ENCODE measurements at places on chromosomes 1 and 21.
A peak's percentile ranks its signal among the peaks of the same experiment; 100 is the strongest.

- DNase-seq: peak; percentile 15
These were observed 24.5 kb downstream of the CLIC6 start for GRCh38 chr21:34693192-34693810.

DNA sequence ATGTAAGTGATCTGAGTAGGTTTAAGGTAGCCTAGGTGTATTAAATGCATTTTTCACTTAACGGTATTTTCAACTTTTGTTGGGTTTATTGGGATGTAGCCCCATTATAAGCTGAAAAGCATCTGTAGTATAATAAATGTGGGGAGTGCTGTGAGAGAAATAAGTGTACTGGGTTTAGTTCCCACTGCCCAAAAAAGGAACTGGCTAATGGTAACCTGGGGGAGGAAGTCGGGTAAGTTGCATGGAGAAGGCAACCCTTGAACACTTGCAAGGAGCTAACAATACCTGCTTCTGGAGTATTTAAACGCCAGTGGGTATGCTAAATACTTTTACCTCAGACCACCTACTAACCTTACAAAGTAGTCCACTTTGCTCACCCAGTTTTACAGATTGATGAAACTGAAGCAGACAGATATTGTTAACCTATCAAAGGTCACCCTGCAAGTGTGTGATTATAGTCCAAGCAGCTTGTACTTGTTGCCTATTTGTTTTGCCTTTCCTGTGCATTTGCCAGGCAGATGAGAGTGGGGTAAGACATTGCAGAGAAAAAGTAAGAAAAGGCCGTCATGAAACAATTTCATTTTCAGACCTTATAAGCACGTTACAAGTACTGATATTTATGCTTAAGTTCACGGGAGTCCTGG, 7.6 kb upstream of the SHISA4 start:
- no peak for DNase-seq

- DNase-seq: no peak
These were observed 291.1 kb upstream of the ADGRL2 start for GRCh38 chr1:81509594-81509993.

- DNase-seq: no peak
These were observed 1.9 kb downstream of the ANKRD34A start for GRCh38 chr1:145962157-145963102.

- no peak for DNase-seq
These were observed 48.1 kb downstream of the CAMSAP2 start for GRCh38 chr1:200786788-200787187.

DNA sequence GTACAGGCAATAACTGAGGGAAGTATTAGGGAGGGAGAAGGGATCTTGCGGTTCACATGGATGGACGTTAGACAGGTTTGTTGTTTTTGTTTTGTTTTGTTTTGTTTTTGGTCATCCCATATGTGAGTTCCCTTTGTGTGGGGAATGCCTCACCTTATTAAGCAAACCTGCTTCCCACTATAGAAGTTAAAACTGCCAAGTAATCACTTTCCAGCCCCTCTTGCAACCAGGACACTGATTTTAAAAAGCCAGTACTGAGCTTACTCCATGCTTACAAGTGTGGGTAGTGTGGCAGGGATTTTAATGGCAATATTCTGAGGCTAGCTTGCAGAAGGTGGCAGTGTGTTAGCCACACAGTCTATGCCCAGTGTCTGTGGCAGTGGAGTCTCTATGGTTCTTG, 26.5 kb downstream of the SPATA45 start:
- DNase-seq: no peak

DNA sequence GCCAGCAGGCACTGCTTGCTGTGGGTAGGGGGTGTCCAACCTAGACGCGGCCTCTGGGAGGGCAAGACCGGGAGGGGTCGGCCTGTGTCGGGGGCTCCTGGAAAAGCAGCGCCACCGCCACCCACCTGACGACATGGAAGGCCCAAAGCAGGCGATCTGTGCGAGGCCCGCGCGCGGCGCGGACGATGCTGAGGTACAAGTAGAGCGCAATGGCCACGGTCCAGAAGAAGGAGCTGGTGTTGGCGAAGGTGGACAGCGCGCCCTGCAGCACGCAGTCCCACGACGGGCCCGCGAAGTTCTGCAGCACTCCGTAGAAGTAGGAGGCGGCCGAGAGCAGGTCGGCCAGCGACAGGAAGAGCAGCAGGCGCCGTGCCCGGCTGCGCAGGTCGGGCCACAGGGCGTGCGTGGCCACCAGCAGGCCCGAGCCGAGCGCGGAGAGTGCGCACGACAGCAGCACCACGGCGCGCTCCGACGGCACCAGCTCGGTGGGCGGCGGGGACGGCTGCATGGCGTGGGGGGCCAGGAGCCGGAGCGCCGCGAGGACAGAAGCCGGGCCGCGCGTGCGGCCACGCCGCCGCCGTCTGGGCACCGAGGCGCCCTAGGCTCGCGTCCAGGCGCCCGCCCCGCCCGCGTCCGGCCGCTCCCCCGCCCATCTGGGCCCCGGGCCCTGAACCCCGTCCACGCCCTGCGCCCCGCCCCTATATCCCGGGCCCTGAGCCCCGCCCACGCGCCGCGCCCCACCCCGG, at the start of gene GPR157:
Gene GPR157, minus strand, starts transcription at position 583 of the 746 bp plus-strand sequence. Its CDS starts 75 bp downstream, at position 508.
- DNase-seq: peak; percentile 74

GRCh38 chr1:158112994-158113758, 67.5 kb upstream of the CD1D start:
- DNase-seq: no peak

GRCh38 chr1:33087677-33088076, 6.7 kb downstream of the AZIN2 start:
- DNase-seq: no peak

GRCh38 chr1:23793861-23794731, 3.2 kb downstream of the LYPLA2 start:
- no peak for DNase-seq

DNA sequence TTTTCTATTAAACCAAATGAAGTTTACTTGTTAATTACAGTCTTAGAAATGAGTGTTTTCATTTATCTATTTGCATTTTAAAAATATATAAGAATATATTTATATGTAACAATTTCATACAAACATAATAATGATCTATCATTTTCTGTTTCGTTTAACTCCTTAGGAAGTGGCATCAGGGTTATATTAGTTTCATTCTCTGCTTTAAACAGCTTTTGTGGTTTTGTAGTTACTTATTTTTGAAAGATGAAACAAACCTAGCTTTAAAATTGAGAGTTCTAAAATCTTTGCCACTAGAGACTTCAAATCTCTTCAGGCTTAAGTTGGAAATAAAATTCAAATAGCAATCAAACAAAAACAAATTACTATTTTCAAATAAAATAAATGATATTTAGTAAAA, 2110.6 kb downstream of the MRPL39 start:
- no peak for DNase-seq

- DNase-seq: no peak
These were observed 261.5 kb downstream of the ADGRL2 start for GRCh38 chr1:82062206-82062605.

DNA sequence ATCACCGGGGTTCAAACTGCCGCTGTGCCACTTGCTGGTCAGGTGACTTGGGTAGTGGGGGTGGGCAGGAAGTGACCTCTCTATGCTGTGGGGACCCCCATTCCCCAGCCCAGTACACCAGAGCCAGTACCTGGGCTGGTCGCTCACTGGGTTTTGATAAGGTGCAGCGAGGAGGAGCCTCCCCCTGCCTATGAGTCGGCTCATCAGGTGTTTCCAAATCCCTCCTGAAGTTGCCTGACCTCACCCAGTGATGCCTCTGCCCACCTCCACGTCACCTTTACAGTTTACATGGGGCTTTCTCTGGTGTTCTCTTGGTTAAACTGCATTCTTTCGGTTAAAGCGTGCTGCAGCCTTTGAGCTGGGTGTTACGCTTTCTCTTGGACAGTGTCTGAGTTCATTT, 58.2 kb downstream of the ARHGEF10L start:
- DNase-seq: no peak

GRCh38 chr1:77313491-77313890, 31.7 kb downstream of the AK5 start:
- peak; percentile 21 for DNase-seq
